HuH-7 (cell line): ENCODE measurements at places on chromosomes 6 and 20.

- no peak for DNase-seq
Measured at GRCh38 chr6:161477876-161478425, 204.1 kb upstream of the AGPAT4 start.

DNA sequence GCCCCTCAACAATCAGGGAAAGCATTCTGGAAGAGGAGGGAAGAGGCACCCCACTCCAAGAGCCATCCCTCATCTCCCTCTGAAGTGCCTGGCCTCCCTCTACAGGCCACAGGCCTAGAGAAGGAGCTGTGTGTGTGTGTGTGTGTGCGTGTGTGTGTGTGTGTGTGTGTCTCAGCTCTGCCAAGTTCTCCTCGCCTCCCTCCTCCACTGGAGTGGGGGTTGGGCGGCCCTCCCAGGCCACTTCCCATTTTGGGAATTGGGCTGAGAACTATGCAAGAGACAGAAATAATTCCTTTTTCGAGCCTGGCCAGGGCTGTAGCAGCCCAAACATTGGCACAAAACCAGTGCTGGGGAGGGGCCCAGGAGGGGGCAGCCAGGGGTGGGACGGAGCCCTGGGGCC lies 35.7 kb downstream of the KCNB1 start:
- no peak for DNase-seq

GRCh38 chr6:150322466-150322871 lies 46.3 kb upstream of the IYD start:
- DNase-seq, result peak; percentile 23

GRCh38 chr6:111119571-111120329 lies 32.4 kb downstream of the SLC16A10 start:
- no peak for DNase-seq

DNA sequence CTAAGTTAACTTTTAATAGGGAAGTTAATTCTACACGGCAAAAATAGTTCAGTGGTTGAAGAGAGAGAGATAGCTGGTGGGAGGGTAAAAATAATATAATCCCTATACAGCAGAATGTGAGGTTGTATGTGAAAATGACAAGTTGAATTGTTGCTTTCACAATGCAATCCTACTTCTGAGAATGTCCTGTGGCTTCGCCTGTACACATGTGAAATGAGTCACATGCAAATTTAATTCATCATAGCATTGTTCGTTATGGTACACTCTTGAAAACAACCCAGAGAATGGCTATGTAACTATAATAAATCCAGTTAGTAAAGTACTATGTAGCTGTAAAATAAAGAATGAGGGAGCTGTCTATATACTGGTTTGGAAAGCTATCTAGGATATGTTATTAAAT lies 46.0 kb upstream of the HINT3 start:
- no peak for DNase-seq

- DNase-seq, result no peak
Measured at GRCh38 chr6:153588330-153588729, 450.7 kb upstream of the OPRM1 start.

- no peak for DNase-seq
Measured at GRCh38 chr6:51562198-51562597, 525.2 kb downstream of the PKHD1 start.

- DNase-seq, result no peak
Measured at GRCh38 chr20:46349742-46350056, 41.4 kb upstream of the CDH22 start.

DNA sequence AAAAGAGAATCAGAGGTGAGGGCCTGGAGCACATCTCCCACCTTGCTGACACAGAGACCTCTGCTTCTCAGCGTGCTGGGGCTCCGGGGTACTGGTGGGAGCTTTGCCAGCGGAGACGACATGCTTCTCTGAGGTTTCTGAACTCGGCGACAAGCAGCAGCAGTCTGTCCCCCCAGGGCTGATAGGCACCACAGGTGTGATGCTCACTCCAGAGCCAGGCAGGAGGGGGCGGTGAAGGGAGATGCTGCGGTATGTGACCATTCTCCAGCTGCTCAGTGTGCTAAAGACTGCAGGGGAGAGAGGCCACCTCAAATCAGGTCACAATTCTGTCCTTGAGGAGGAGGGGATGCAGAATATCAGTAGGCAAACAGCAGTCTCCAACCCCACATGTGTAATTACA lies 219.9 kb downstream of the ALDH8A1 start:
- DNase-seq, result no peak

- DNase-seq, result peak; percentile 5
Measured at GRCh38 chr6:103236923-103237322, 1622.8 kb downstream of the HACE1 start.

DNA sequence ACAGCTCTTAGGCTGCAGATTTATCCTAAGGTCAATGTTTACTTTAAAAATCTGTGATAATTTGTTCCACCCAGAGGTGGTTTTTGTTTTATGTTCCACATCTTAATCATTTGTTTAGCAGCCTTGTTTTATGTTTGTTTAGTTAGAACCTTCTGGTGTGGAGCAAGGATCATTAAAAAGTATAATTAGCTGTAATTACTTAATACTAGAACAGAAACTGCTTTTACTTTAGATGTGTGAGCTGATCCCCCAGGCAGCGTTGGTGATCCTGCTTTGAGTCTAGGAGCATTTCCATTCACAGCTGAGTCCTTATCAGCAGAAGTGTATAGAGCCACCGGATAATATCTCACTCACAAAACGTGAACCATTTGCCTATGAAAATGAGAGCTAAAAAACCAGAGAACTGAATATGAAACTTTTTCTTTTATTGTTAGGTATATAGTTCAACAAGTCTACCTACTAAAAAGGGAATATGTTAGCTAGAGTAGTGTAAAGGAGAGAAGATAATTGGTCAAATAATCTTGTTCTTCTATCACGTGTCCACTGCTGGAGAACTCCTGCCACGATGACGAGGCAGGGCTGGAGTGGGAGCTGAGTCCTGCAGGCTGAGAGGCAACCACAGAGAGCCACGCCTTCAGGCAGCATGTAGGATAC lies 78.5 kb downstream of the TRMT11 start:
- DNase-seq, result no peak

DNA sequence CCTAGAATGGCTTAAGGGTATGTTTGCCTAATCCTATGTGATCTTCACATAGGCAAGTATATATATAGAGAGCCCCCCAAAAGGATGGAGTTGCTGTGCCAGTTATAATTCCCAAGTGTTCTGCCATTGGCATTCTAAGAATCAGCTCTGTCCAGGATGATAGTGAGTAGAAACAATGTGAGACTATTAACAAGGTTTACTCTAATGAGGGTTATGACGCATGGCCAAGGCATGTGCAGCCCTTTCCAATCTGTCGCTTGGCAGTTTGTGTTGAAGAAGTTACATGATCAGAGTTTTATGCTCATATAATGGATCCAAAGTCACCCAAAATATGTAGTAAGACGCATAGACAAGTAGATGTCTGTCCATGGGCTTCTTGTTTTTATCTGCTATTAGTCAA lies 33.6 kb downstream of the VGLL2 start:
- no peak for DNase-seq

GRCh38 chr6:5151955-5152401 lies 66.8 kb downstream of the PPP1R3G start:
- DNase-seq, result no peak
